Activated T-helper 1 cell treated with anti-CD3 and anti-CD28 coated beads, Interleukin-12 subunit alpha, Interleukin-12 subunit beta, Interleukin-2, Interleukin-4 antibody, amounts not matched to agents 30 ng/mL and 10 ng/mL and 1 ng/mL, durations not matched to agents 14 hours and 24 hours and 36 hours (primary cell): ENCODE measurements at places on chromosomes 1 and 21. TPM values are rescaled to one million over a fixed set of nuclear protein-coding genes. Genes with fewer than 3 reads are reported as not detected.

The RYR2 gene
- not detected in 2 replicates for total RNA-seq

The UBE2U gene
- not detected in 2 replicates for total RNA-seq

The DAB1 gene
- not detected in 2 replicates for total RNA-seq

The CCDC181 gene
- not detected in 2 replicates for total RNA-seq

The LAPTM5 gene
- total RNA-seq: 199 and 214 TPM in 2 replicates

The HSD3B2 gene
- total RNA-seq: not detected in 2 replicates

GRCh38 chr1:221440658-221441057 lies 301.2 kb downstream of the DUSP10 start:
- no peak overlapping the region for H3K4me3 ChIP-seq
- no peak overlapping the region for H3K27ac ChIP-seq
- H3K36me3 ChIP-seq: no peaks in the 10 kb centered on the region
- H3K4me1 ChIP-seq: peaks cover 23% of the 10 kb centered on the region

DNA sequence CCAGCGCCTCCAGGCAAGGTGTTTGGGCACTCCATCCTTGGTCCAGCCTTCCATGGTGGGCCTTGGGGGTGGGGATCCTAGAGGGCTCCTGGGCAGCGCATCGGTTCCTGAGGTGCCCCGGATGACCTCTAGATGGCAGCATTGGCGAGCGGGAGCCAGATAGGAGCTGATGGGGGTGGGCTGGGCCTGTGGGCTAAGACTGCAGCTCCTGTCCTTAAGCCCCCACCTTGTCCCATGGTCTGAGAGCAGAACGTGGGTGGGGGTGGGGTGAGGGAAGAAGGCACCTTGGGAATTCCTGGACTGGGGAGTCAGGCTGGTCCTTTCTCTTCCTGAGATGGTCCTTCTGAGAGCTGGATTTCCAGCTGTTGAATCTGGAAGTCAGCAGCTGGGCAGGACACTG lies 93.4 kb upstream of the CSF3R start:
- DNase-seq: peak; percentile 11
- H3K27me3 ChIP-seq: peaks cover 9% of the 10 kb centered on the region
- no peak overlapping the region for H3K4me3 ChIP-seq
- H3K4me1 ChIP-seq: no peaks in the 10 kb centered on the region
- no peaks in the 10 kb centered on the region for H3K36me3 ChIP-seq

- no peak overlapping the region for H3K4me3 ChIP-seq
- no peaks in the 10 kb centered on the region for H3K36me3 ChIP-seq
- peaks cover 2% of the 10 kb centered on the region for H3K27me3 ChIP-seq
- H3K27ac ChIP-seq: no peak overlapping the region
Measured at GRCh38 chr1:178682429-178682828, 42.6 kb upstream of the RALGPS2 start.

DNA sequence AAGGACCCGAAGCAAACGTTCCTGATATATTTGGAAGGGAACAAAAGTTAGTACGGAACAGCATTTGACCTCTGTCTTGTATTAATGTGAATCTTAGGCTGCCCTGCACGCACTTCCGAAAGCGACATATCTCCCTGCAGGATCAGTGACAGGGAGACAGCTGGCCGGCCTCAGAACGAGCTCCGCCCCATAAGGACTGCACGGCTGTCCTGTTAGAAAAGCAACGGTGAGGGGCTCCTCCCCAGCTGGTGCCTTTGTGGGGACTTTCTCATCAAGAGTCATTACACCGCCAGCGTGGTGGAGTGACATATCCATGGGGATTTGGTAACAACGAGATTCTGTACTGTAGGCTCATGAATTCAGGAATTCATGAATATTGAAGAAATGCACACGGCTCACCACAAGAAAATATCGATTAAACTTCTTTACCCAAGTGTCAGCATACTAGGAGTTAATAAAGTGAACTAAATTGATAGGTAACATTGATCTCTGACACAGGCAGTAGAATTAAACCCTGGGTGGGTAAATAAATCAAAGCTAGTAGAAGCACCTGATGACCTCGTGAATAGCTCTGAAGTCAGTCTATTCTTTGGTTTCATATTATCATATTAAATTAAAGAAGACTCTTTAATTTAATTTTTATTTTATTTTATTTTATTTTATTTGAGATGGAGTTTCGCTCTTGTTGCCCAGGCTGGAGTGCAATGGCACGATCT lies 8.1 kb upstream of the GREM2 start:
- no peak overlapping the region for H3K4me3 ChIP-seq
- DNase-seq: no peak
- H3K4me1 ChIP-seq: peaks cover 9% of the 10 kb centered on the region
- H3K27me3 ChIP-seq: peaks cover 4% of the 10 kb centered on the region
- no peaks in the 10 kb centered on the region for H3K36me3 ChIP-seq

DNA sequence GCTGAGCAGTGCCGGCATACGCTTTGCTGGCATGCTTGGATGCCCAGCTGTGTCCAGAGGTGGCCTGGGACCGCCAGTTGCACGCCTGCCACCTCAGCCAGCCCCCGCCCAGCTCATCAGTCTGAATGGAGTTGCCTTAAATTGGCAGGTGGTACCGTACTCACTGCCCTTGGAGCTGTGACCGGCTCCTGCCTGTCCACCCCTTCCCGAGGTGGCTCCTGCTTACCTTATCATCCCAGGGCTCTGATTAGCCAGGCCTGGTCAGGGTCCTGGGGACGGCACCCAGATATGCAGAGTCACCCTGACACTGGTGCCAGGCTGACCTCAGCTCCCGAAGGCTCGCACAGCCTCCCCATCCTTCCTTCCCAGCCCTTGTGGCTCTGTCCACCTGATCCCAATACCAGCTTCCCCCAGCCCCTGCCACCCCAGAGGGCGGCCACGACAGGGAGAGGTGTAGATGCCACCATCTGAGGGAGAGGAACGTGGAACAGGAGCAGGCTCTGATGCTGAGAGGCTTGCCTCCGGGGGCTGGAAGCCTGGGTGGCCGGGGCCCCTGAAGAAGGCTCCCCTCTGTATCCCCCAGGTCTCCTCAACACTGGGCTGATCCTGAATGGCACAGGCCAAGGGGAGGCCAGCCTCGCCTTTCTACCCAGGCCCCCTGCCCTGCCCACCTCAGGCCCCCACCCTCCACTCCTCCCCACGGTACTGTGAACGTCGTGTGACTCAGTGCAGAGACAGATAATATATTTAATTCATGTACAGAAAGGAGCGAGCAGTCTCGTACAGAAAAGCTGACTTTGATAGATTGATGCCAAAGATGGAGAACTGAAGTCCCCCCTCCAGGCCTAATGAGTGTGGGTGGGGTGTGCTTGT lies 27.8 kb downstream of the CDK18 start:
- H3K27me3 ChIP-seq: peaks cover 4% of the 10 kb centered on the region
- no peak overlapping the region for H3K27ac ChIP-seq
- peaks cover 7% of the 10 kb centered on the region for H3K4me1 ChIP-seq
- no peaks in the 10 kb centered on the region for H3K36me3 ChIP-seq
- H3K4me3 ChIP-seq: no peak overlapping the region

- H3K27me3 ChIP-seq: no peaks in the 10 kb centered on the region
- peaks cover 9% of the 10 kb centered on the region for H3K4me1 ChIP-seq
- no peak overlapping the region for H3K4me3 ChIP-seq
- H3K27ac ChIP-seq: no peak overlapping the region
- peaks cover 70% of the 10 kb centered on the region for H3K36me3 ChIP-seq
Measured at GRCh38 chr21:46646541-46647154, 11.2 kb downstream of the PRMT2 start.

- no peaks in the 10 kb centered on the region for H3K27me3 ChIP-seq
- H3K27ac ChIP-seq: no peak overlapping the region
- no peak for DNase-seq
- H3K4me1 ChIP-seq: no peaks in the 10 kb centered on the region
- H3K4me3 ChIP-seq: no peak overlapping the region
Measured at GRCh38 chr1:77534456-77534855, 148.0 kb downstream of the ZZZ3 start.

DNA sequence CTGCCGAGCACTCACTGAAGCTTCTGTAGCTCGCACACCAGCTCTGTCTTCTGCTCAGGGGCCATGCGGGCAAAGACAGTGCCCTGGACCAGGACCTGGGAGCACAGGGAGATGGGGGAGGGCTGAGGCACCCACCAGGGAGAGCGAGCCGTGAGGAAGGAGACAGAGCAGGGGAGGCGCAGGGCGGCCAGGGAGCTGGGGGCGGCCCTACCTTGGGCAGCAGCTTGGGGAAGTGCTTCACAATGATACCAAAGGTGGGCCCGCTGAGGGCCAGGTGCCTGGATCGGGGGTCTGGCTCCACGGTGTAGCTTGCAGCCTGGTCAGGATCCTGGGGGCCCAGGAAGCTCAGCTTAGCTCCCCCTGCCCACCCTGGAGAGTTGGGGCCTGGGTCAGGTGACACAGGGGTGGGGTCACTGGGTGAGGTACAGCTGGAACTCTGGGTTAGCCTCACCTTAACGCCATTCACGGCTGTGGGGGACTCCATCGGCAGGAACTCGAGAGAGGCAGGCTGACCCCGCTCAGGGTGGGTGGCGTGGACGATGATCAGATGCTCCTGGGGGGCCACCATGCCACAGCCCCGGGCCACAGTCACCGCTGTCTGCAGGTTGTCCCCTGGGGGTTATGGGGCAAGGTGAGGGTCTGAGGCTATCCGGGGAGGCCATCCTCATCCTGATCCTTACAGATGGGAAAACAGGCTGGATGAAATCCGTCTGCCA lies 9.4 kb upstream of the MFAP2 start:
- H3K4me3 ChIP-seq: no peak overlapping the region
- H3K27me3 ChIP-seq: no peaks in the 10 kb centered on the region
- peaks cover 7% of the 10 kb centered on the region for H3K36me3 ChIP-seq
- no peaks in the 10 kb centered on the region for H3K4me1 ChIP-seq
- H3K27ac ChIP-seq: no peak overlapping the region

DNA sequence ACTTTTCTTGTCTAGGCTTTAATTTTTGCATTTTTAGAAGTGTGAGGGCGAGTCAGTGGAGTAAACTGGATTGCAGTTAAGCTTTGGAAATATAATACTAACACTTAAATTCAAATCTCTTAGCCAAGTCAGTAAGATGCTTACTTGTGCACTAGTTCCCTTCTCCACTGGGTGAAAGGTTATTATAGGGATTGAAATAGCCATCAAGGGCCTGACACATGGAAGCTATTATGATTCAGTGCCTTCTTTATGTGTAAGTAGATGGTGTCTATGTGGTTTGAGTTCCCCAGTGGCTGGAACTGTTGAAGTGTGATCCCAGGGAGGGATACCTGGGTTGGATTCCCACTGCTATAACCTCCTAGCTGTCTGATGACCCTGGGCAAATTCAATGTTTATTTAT lies 24.7 kb upstream of the DMRTA2 start:
- H3K4me3 ChIP-seq: no peak overlapping the region
- H3K4me1 ChIP-seq: peaks cover 5% of the 10 kb centered on the region
- H3K27me3 ChIP-seq: no peaks in the 10 kb centered on the region
- DNase-seq: no peak
- H3K27ac ChIP-seq: no peak overlapping the region

- H3K36me3 ChIP-seq: peaks cover 6% of the 10 kb centered on the region
- no peaks in the 10 kb centered on the region for H3K27me3 ChIP-seq
- no peak overlapping the region for H3K27ac ChIP-seq
- DNase-seq: no peak
- peaks cover 5% of the 10 kb centered on the region for H3K4me1 ChIP-seq
Measured at GRCh38 chr1:45491487-45492260, 711 bp upstream of the TESK2 start.

DNA sequence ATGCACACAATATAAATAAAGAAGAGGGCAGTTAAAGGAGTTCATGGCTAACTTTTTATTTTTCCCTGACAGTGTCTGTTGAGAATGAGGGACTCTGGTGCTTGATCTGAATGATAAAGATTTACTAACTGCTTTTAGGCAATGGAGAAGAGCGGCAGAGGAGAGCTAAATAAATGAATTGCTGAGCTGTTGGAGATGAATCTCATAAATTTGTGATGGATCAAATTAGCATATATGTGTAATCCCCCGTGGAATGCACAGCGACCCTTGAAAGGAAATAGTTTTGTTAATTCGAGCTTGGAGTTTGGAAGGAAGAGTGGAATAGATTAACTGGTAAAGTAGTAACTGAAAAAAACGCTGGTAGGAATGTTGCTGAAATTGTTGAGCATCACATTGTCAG lies 40.2 kb downstream of the HMCN1 start:
- H3K27me3 ChIP-seq: peaks cover 3% of the 10 kb centered on the region
- DNase-seq: no peak

DNA sequence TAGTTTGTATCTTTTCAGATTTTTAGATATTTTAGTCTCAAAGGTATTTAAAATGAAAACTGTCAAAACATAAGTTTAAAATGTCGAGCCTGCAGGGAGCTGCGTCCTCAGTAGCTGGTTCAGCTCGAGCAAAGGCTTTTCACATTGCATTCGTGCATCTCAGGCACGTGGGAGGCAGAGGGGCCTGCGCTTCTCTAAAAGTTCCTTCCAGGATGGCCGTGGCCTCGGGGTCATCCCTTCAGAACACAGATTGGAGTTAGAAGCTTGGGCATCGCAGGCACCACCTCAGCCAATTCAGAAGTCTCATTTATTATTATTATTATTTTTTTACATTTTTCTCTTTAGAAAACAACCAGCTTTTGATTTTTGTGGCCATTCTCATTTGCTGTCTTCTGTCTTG lies 66.9 kb upstream of the DIP2A start:
- H3K4me1 ChIP-seq: no peaks in the 10 kb centered on the region
- no peak overlapping the region for H3K4me3 ChIP-seq
- DNase-seq: no peak
- peak overlapping the region; percentile 31 for H3K27ac ChIP-seq
- H3K36me3 ChIP-seq: peaks cover 7% of the 10 kb centered on the region

- H3K27ac ChIP-seq: no peak overlapping the region
- no peak for DNase-seq
- H3K36me3 ChIP-seq: peaks cover 11% of the 10 kb centered on the region
- no peak overlapping the region for H3K4me3 ChIP-seq
Measured at GRCh38 chr1:9319789-9320519, 27.3 kb downstream of the SPSB1 start.

- peaks cover 6% of the 10 kb centered on the region for H3K4me1 ChIP-seq
- peaks cover 9% of the 10 kb centered on the region for H3K27me3 ChIP-seq
- no peak overlapping the region for H3K4me3 ChIP-seq
- DNase-seq: no peak
- no peaks in the 10 kb centered on the region for H3K36me3 ChIP-seq
Measured at GRCh38 chr1:199857108-199857507, 170.4 kb upstream of the NR5A2 start.
